ENCODE measurements at places on chromosomes 3 and 15. TPM values are rescaled to one million over a fixed set of nuclear protein-coding genes. Genes with fewer than 3 reads are reported as not detected.

DNA sequence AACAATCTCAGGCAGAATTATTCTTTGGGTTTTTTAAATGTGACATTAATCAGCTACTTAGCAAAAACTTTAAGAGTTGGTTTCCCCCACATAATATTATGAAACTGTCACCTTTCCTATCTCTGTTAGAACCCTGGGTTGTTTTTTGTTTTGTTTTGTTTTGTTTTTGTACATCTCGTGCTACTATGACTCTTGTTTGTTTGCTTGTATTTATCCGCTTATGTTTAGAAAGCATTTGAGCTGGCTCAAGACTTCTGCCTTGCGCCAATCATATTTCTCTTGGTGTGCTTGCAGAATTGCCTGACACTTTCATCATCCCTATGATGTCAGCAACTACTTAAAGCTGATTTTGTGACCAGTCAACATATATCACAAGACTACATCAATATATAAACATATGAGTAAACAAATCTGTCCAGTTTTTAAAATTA is 116.9 kb downstream of the DCLK3 start:
- no peak for DNase-seq

DNA sequence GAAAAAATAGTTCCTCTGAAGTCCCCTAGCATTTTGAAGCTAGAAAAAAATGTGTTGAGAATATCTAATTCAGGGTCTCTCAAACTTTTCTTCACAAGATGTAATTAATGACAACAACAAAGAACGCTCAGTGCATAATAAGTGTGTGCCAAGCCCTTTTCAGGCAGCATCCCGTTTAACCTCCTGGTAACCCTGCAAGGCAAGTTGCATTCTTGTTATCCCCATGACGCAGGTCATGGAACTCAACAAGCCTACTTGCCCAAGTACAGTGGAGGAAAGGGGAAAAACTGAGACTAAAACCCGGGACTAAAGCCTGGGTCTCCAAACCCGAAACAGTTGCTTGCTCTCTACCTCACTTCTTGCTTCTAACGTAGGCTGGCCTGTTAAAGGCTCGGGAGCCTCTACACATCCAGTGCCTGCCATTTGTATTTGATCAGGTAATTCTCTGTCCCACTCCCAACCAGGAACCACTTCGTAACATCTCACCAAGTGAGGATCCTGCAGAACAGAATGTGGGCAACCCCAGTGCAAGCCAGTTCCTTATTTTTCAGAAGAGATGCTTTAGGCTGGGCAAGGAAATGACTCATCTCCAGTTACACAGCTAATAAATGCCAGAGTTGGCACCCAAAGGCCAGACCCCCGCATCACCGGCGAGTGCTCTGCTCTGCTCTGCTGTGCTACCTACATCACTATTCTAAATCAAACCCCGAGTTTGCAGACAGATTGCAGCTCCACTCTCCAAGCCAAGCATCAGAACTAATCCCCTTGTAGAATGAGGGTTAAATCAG is 28.3 kb downstream of the LMCD1 start:
- no peak for DNase-seq

PAQR5 gene
- total RNA-seq = 1.4 TPM

- DNase-seq = peak; percentile 40
Measured at GRCh38 chr3:47163169-47164006, 525 bp downstream of the SETD2 start.

DNA sequence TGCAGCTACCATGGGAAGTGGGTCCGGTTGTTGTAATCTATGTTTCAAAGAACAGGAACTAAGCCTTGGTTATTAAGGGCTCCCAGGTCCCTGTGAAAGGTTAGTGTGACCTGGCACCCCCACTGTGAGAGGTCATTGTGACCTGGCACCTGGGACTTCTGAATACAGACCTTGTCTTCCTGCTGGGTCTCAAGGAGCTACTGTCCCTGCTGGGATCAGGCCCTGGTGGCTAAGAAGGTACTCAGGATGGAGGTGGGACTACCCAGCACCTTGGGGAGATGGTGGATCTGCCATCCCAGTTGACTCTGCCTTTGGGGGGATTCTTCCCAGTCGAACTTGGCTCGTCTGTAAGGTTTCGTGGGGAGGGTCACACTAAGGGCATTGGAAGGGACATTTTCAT is 10.3 kb upstream of the SLCO2A1 start:
- no peak for DNase-seq
